ENCODE measurements at places on chromosomes 7 and 10.

DNA sequence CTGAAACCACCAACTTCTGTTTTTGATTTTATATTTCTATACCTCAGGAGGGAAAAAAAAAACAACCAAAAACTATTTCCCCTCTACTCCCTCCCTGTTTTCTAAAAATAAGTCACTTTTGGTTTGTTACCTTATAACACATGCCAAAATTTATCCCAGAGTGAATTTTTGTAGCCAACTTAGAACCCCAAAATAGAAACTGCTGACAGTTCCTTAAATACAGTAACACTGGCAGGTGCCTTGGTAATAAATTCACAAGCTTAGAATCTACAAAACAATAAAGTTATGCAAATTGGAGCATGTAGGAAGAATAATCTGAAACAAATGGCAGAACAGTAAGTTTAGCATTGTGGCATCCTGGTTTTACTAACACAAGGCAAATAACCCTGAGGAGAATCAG lies 165.0 kb upstream of the HDAC9 start:
- DNase-seq, result no peak

- DNase-seq, result no peak
Measured at GRCh38 chr7:101021703-101022102, 1.8 kb downstream of the MUC17 start.

GRCh38 chr7:132351954-132352499 lies 224.2 kb downstream of the PLXNA4 start:
- DNase-seq, result no peak

DNA sequence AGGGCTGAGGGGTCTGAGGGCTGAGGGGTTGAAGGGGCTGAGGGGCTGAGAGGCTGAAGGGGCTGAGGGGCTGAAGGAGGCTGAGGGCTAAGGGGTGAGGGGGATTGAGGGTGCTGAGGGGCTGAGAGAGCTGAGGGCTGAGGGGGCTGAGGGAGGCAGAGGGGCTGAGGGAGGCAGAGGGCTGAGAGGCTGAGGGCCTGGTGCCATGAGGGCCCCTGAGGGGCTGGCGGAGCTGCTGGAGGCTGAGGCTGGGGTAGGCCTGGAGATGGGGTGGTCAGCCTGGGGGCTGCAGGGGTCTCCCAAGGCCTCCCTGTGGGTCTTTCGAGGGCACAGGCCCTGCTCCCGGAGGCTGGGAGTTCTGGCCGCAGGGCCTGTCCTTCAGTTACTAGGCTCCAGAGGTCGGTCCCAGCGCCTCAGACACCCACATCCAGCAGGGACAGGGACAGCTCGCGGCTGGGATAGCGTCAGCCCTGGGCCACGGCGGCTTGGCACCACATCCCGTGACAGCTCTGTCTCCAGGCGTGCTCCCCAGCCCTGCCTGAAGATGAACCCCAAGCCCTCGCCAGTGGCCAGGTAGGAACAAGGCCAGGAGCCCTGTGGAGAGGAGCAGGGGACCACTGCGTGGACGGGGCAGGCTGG lies 16.9 kb downstream of the MYO1G start:
- DNase-seq, result no peak

DNA sequence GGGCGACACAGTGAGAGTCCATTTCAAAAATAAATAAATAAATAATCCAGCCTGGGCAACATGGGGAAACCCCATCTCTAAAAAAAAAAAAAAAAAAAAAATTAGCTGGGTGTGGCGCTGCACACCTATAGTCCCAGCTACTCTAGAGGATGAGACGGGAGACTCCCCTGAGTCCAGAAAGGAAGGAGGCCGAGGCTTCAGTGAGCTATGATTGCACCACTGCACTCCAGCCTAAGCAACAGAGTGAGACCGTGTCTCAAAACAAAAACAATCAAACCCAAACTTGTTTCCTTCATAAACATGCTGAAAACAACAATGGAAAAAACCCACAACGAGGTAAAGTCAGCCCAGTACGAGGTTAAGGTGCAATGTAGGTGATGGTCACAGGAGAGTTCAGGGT lies 1.2 kb downstream of the COX19 start:
- DNase-seq, result no peak

GRCh38 chr10:132192076-132192975 lies 5.6 kb downstream of the DPYSL4 start:
- DNase-seq, result no peak

DNA sequence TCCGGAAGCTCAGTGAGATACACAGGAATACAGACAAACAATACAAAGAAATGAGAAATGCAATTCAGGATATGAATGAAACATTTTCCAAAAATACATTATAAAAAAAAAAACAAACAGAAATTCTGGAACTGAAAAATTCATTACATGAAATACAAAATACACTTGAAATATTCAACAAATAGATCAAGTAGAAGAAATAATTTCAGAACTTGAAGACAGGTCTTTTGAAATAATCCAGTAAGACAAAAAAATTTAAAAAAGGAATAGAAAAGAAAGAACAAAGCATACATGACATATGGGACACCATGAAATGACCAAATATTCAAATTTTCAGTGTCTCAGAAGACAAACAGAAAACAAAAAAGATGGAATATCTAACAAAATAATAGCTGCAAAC lies 102.5 kb downstream of the ALOX5 start:
- DNase-seq, result no peak

DNA sequence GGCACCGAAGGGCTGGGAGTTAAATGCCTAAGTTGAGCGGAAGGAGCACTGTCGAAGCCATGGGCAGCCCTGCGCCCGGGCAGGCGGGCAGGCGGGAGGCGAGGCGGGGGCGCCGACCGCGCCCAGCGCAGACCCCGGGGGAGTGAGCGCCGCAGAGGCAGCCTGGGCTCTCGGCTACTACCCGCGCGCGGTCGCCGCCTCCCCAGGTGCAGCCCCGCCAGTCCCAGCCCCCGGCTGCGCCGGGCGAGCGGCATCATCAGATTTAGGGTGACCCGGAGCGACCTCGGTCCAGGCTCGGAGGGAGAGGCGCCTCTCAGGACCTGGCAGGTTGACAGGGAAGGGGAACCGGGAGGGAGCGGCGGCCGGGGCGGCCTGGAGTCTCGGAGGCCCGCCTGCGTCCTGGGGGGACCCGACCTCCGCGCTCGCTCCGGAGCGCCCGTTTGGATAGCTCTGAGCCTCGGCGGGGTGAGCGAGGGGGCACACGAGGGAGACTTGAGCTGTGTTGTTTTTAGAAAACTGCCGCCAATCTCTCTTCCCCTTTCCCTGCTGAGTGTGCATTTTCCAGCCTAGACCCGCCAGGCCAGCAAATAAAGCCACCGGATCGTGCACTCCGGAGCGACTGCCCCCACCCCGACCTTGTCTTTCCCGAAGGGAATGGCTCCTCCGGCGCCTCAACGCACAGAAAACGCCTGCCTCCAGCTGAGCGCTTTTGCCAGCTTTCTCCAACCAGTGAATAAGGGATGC lies 2.3 kb upstream of the NRP1 start:
- DNase-seq, result peak; percentile 87

DNA sequence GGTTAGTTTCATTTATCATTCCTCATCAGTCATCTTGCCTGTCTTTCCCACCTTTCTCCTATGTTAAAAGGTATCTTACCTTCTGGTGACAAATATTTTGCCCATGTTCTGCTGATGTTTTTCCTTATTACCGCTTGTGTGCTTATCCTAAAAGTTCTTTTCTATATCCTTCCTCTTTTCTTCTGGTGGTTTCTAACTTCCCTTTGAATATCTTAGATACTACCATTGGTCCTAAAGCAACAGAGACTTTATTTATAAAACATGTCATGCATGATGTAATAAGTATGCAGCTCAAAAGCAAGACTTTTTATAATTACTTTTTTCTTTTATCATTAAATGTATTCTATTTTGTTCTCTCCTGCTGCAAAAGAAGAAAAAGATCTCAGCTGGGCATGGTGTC lies 24.8 kb downstream of the TBC1D12 start:
- no peak for DNase-seq

DNA sequence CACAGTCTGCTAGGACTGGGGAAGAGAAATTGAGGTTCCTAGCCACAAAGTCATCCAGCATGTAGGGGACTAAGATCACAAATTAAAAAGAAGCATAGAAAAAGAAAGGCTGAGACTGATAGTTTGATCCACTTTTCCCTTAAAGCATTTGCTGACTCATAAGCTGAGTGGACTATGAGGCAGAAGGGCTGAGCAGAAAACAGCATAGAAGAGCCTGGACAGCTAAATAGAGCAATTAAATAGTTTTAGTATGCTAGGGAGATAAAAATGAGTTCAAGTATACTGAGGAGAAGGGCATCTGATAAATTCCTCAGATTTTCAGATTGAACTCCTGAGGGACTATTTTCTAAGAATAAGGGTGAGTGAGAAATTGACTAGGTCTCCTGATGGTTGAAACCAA lies 155.9 kb upstream of the EGR2 start:
- no peak for DNase-seq

DNA sequence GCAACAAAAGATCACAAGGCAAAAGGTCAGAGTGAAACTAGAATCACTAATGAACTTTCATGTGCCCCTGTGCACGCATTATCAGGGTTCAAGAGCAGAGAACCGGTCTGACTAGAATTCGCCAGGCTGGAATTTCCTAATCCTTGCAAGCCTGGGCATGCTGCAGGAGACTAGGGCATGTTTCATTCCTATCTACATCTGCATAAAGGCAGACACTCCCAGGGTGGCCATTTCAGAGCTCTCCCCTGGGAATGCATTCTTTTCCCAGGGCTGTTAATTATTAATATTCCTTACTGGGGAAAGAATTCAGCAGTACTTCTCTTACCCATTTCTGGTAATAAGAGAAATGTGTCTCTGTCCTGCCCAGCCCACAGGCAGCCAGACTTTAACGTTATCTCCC lies 90.5 kb downstream of the CDC14C start:
- no peak for DNase-seq

- no peak for DNase-seq
Measured at GRCh38 chr7:39197831-39198230, 220.1 kb downstream of the POU6F2 start.

- DNase-seq, result no peak
Measured at GRCh38 chr7:121109145-121109544, 120.6 kb downstream of the CPED1 start.

- no peak for DNase-seq
Measured at GRCh38 chr10:16341637-16342036, 95.2 kb upstream of the PTER start.

- DNase-seq, result no peak
Measured at GRCh38 chr10:128462844-128463243, 336.6 kb upstream of the MKI67 start.

DNA sequence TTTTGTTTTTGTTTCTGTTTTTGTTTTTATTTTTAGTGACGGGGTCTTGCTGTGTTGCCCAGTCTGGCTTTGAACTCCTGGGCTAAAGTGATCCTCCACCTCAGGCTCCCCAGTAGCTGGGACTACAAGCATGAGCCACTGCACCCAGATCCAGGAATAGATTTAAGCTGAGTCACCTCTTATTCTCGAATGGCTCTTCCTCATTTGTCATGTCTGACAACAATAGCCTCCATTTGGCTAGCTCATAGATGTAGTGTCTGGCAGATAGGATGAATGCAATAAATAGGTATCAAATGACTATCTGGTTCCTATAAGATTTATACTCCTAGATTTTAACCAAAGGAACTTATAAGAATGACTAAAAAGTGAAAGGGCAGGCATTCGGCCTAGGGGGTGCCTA lies 172.9 kb downstream of the TMEM26 start:
- DNase-seq, result no peak

DNA sequence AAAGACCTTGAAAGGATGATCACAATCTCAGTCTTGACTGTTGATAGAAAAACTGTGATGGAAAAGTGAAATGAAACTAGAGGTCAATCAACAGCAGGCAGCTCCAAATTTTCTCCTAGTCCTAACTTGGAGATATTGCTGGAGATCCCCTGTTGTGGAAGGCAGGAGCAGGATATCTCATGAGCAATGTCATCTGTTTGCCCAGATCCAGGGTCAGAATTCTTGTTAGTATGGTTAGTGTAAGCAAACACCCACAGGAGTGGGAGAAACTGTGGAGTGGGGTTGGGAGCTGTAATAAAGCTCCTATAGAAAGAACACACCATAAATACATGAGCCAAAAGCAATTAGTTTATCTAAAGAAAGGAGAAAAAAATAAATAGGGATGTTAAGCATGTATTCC lies 169.0 kb downstream of the AKR1D1 start:
- DNase-seq, result no peak

GRCh38 chr10:32713560-32713959 lies 244.5 kb downstream of the ITGB1 start:
- DNase-seq, result no peak

DNA sequence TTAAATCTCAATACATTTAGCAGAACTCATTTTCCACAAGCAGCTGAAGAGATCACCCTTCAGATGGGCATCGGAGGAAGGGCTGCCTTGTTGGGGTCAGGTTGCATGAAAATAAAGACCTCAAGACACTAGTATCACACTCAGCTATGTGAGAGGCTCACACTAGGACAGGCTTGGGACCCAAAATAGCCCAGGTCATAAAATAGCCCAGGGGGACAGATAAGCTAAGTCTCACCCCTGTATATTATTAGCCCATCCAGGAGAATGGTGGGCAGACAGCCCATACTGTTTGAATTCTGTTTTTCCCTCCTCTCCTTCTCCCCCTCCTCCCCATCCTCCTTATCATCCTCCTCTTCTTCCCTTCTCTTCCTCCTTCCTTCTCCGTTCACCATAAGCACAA lies 415.1 kb upstream of the C7orf33 start:
- no peak for DNase-seq

DNA sequence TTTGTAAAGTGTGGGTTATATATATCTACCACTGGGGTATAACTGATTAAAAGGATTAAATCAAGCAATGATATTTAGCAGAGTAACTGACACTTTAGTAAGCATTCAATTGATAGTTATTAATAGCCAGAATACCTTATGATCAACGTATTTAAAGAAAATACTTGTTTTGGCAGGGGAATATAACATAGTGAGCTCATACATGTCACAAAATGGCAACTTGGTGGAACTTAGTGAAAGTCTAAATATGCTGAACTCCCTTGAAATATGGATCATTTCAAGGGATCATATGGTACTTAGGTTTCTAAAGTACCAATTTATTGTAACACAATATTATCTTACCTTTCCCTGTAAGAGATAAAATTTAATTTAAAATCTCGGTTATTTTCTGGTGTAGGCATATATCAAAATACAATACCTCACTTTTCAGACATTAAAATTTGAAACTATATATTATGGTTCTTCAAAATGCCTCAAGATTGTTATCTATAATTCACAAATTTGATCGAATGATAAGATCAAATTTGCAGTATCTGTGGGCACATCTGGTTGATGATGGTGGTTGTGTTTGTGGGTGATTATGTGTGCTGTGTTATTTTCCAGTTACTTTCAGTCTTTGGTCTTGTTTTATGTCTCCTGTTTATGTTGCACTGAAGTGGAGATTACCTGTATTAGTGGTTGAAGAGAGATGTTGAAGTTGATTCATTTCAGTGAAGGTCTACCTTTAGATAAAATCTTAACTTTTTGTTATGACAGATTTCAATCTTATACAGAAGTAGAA lies 5.2 kb downstream of the ARL4A start:
- no peak for DNase-seq

- no peak for DNase-seq
Measured at GRCh38 chr10:60320666-60321065, 69.0 kb downstream of the ANK3 start.

All from osteocyte (in vitro differentiated cells).